CD4-positive, alpha-beta T cell treated with Interleukin-6 at 100 ng/mL for 8 hours (primary cell): ENCODE measurements at places on chromosomes 2 and 18.
A peak's percentile ranks its signal among the peaks of the same experiment; 100 is the strongest.

DNA sequence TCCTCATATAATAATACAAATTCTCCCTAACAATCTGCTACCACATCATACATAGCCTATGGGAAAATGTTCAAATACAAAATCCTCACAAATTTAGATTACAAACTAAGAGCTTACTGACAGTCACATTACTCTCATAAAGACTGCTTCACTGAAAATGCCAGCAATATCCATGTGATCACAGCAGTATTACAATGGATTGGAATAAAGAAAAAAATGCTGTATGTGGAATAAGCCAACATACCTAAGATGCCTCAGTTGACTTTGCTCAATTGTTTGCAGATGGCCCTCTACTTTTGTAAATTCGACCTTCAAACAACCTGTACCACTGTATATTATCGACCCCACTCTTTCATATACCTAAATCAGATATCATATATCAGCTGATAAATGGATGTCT, 88.7 kb downstream of the DYM start:
- no peak for DNase-seq

GRCh38 chr2:159807183-159808031, 9.4 kb upstream of the CD302 start:
- DNase-seq = no peak

DNA sequence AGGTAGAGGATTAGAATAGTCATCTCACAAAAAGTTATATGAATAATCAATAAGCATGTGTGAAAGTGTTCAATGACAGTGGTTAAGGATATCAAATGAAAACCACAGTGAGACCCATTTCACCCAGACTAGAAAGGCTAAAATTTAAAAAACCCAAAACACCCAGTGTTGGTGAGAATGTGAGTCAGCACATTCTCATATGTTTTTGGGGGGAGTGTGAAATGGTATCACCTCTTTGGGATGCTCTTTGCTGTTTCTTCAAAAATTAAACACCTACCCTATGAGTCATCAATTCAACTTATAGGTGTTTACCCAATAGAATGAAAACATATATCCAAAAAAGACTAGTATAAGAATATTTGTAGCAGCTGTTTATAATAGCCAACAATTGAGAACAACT, 69.8 kb downstream of the MAP3K20 start:
- no peak for DNase-seq

DNA sequence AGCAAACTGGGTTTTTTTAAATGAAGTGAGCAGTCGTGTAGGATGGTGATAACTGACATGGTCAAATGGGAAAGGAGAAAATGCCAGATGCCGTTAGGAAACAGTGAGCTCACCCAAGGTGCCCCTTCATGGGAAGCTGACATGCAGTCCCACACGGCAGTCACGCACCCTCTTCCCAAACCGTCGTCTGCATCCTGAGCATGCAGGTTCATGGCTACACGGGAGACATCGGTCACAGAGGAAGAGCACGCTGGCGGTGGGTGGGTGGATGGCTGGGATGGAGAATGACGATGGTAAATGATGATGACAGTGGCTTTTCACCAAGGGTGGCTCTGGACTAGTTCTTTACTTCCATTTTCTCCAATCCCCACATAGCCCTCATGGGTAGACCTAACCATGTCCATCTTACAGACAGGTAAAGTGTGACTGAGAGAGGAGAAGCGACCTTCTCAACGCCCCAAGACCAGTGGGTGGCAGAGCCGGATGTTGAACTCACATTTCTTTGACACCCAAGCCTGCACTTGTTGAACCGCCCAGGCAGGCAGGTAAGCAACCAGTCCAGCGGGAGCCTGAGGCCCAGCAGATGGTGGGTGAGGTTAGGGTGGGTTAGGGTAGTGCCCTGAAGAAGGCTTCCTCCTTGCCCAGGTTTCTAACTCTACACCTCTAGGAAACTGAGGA, 44.5 kb downstream of the TNS1 start:
- no peak for DNase-seq

DNA sequence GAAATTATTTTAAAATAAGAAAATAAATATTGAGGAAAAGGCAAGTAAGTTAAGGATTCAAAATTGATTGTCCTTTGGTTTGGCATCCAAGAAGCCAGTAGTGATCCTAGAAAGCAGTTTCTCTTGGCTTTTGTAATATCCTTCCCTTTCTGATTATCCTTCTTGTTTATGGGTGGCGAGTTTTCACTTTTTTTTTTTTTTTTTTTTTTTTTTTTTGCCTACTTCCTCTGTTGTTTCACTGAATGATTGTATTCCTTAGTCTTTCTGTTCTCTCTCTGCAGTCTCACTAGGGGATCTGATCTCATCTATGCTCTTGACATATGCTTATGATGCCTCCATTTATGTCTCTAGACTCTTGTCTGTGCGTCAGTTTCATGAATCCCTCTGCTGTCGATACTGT, 4.2 kb downstream of the NAPG start:
- DNase-seq = no peak

- no peak for DNase-seq
Observed at GRCh38 chr2:27977731-27978312, 87.3 kb downstream of the BABAM2 start.

GRCh38 chr18:25350489-25351251, 1.3 kb downstream of the ZNF521 start:
- no peak for DNase-seq

GRCh38 chr2:176873403-176873802, 339.2 kb upstream of the HNRNPA3 start:
- DNase-seq = no peak

- DNase-seq = no peak
Observed at GRCh38 chr2:233468047-233468740, 98.4 kb downstream of the USP40 start.

- DNase-seq = no peak
Observed at GRCh38 chr2:114543236-114543766, 100.9 kb downstream of the DPP10 start.

- no peak for DNase-seq
Observed at GRCh38 chr2:18623782-18624181, 34.4 kb upstream of the NT5C1B start.

DNA sequence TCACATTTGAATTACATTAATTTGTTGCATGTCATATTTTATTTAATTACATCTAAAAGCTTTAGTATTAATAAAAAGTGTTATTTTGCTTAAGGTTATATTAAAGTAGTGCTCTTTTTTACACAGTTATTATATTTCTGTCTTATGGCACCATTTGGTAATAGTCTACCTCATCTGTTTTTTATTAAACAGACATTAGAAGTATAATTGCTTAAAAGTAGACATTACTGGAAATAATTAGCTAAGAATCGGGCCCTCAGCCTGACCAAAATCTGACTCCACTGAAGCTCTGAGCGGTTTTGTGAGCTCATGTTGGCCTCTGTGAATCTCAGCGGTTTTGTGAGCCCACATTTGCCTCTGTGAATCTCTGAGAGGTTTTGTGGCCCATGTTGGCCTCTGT, 102.5 kb upstream of the SNTG2 start:
- no peak for DNase-seq

GRCh38 chr2:4914551-4914950, 777.6 kb upstream of the SOX11 start:
- no peak for DNase-seq

- no peak for DNase-seq
Observed at GRCh38 chr2:198905881-198906612, 551.7 kb downstream of the SATB2 start.

DNA sequence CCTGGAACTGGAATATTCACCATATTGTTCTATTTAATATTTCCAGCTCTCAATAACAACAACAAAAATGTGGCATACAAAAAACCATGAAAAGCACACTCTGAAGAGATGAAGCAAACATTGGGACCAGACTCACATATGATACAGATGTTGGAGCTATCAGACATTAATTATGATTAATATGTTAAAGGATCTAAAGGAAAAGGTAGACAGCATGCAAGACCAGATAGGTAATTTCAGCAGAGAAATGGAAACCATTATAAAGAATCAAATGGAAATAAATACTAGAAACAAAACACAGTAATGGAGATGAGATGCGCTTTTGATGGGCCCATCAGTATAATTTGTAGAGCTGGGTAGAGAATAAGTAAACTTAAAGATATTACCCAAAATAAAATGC, 50.9 kb upstream of the MGAT4A start:
- DNase-seq = no peak

- DNase-seq = no peak
Observed at GRCh38 chr2:27940090-27940671, 49.7 kb downstream of the BABAM2 start.

DNA sequence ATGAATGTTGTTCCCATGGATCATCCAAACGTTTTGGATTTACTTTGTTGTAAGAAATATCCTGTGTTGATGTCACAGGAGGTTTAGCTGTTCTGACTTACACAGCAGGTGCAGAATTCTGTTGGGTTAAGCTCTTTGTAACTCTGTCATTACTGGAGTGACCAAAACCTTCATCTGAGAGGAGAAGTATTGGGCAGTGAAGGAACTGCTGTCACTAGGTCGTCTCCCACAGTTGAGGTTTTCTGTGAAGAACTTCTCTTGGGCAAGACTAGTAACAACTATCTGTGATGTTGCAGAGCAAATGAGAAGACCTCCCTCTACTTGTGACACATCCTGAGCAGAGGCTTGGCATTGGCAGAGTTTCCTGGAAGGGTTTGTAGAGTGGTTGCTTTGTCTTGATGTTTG, 2.9 kb downstream of the SPTBN1 start:
- no peak for DNase-seq

DNA sequence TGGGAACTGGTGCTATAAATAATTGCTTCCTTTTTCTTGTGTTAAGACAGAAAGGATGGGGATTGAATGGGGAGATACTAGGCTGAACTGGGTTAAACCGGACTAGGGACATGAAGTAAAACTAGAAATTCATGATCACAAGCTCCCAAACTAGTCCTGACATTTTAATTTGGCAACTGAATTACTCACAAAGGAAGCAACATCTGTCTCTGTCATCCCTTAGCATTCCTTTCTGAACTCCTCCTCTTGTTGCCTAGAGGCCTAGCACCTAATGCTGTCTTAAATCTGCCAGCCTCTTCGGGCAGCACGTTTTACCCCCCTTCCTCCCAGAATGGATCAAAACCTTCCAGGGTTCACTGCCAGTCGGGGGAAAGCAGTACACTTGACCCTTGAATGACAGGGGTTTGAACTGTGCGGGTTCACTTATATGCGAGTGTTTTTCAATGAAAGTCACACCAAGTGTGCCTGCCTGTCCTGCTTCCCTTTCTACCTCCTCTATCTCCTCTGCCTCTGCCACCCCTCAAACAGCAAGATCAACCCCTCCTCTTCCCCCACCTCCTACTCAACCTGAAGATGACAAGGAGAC, 8.2 kb downstream of the KCTD1 start:
- no peak for DNase-seq

GRCh38 chr18:39453882-39454281, 1888.3 kb upstream of the CELF4 start:
- no peak for DNase-seq

DNA sequence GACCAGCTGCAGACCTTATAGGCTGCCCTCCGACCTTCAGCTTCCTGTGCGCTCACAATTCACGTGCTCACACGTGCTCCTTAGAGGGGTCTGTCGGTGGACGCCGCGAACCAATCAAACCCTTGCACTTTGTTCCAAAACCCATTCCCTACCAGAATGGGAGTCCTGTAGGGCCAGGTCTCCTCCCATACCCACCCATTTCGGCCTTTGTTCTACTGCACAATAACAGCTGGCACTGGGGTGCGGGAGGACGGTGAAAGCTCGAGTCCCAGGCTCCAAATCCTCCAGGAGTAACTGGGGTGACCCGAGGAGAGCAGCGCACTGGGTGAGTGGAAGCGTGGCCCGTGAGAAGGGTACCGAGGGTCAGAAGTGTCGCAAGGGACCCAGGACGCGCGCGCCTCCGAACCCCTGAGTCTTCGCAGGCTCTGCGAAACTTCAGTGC, 13.0 kb downstream of the SIX3 start:
- no peak for DNase-seq

DNA sequence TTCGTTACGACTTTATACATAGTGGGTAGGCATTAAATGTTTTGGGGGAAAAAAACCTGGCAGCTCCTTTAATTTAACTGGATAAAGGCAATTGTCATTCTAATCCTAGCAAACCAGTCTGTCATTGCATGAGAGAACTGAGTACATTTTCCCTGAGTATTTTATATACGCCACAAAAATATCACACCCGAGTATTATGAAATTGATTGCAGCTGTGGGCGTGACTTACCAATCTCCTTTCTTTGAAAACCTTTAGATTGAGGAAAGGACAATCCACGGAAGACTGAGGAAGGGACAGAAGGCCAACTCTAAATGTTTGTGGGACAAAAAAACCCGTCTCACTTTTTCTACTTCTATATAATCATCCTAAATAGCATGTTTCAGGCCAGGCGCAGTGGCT, 9.0 kb downstream of the TM4SF20 start:
- DNase-seq = no peak

DNA sequence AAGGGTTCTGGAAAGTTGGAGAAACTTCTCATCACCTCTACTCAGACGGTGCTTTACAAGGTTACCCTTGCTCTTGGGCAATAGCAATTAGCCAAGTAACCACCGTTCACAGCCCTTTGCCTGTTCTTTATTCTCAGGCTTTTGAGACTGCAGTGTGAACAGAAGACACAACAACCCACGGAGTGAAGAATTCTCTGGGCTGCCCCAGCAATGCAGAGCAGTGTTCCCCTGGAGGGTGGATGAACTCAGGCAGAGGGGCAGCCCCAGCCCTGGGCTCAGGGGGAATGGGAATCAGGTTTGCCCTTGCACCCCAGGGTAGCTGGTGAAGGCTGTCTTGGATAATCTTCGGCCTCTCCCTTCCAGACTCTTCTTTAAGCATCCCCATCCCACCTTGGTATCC, 69.1 kb downstream of the MCFD2 start:
- no peak for DNase-seq

- no peak for DNase-seq
Observed at GRCh38 chr18:46346213-46346612, 242.0 kb downstream of the HAUS1 start.

- DNase-seq = no peak
Observed at GRCh38 chr2:60441800-60442199, 111.7 kb downstream of the BCL11A start.

DNA sequence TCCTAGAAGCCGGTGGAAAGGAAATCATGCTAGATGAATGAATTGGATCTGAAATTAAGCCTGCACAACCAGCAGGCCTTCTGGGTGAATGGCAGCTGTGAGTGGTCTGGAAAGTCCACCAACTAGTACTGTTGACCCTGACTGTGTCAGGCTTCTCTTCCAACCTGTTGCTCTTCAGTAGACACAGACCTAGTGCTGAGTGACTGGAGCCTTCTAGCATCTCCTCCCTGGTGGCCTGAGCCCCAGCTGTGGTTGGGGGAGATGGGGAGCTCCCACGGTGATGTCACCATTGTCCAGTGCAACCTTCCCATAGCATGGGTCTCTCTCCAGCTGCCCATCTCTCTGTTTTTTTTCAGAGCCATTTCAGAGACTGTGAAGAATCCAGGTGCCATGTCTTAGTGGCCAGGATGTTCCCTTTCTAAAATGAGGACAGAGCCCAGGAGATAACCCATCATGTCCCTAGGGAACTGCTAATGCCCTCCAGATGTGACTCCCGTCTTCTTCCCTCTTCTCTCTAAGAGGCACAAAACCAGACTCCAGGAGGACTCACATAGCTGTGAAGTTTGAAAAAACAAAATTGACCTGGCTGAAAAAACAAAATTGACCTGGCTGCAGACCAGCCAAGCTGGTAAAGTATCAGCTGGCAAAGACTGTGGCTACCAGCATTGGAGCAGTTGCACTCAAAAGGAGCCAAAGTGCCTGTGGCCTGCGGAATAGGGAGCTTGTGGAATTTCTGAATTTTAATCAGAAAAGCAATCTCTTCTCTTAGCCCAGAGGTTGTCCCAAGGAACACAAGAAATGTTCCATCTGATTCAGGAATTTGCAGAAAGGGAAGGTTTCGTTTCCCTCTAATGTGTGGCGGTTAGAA, 67.4 kb upstream of the RPL31 start:
- DNase-seq = no peak

GRCh38 chr18:62183578-62184195, 3.2 kb downstream of the PIGN start:
- DNase-seq = peak; percentile 58
